Transverse colon (tissue), 4 donors: ENCODE measurements at places on chromosomes 16 and 17. TPM values are rescaled to one million over a fixed set of nuclear protein-coding genes. Genes with fewer than 3 reads are reported as not detected.

C16orf86 gene
- 2.1 TPM for total RNA-seq

DNA sequence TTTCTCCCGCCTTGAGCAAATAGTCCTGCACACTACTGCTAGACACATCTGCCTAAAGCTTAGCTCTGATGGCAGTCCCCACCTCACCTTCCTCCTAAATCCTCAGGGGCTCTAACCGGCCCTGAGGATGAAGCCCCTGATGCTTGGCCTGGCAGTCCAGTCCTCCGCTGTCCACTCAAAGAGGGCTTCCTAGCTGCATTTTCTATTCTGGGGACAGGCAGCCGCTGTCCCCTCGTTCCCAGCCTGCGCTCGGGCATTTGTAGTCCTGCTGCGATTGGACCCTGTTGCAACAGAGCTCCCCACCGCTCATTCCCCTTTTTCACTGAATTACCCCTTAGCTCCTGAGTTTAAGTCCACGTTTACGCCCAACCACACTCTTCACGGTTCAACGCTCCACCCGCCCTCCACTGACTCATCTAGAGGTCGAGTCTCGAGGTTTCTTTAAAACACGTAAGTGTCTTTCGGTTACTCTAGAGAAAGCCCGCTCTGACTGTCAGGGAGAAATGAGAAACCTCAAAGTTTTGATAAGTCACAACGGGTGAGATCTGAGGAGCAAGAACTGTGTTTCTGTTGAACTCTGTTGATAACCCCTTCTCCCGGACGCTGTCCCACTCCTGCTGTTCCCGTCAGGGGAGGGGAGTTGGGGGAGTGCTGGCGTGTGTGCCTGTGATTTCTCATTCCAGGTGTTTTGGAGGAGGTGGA, 4.5 kb downstream of the CCR7 start:
- no peak for DNase-seq

DNA sequence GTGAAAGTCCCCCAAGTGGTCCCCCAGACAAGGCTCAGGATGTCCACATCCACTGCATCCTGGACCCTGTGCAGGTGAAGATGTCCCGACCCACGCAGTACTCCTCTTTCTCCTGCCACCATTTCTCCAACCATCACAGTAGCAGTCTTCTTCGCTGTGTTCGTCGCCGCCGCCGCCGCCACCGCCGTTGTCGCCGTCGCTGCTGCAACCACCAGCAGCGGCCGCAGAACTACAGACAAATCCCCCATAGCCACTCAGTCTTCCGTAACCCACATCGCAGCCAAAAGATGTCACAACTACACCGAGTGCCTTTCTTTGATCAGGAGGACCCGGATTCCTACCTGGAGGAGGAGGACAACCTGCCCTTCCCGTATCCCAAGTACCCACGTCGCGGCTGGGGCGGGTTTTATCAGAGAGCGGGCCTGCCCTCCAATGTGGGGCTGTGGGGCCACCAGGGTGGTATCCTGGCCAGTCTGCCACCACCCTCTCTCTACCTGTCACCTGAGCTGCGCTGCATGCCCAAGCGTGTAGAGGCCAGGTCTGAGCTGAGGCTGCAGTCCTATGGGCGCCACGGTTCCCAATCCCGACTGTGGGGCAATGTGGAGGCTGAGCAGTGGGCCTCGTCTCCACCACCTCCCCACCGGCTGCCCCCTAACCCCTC, 917 bp downstream of the SPEM2 start:
- DNase-seq: no peak

DNA sequence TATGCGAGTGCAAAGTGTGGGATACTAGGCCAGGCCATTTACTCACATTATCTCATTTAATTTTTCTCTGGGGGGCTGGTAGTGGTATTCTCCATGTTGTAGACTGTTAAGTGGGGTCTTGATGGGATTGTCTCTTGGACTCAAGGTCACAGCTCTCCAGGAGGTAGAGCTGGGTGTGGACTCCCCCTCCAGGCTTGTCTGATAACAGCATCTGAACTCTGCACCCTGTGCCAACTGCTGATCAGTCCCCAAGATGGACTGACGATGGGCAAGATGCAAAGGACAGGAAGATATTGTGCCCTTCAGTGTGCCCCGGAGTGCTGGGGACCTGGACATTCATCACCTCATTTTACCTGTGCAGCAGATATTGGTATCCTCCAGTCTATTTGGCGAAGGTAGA, 147.8 kb downstream of the MSI2 start:
- no peak for DNase-seq

GRCh38 chr16:3664187-3664896, 9.9 kb downstream of the DNASE1 start:
- DNase-seq: no peak

- no peak for DNase-seq
Measured at GRCh38 chr17:13204607-13205237, 186.9 kb upstream of the ELAC2 start.

GRCh38 chr16:50246299-50247122, 19.8 kb upstream of the ADCY7 start:
- DNase-seq: no peak

GRCh38 chr17:8402921-8403536, 5.4 kb upstream of the RNF222 start:
- DNase-seq: no peak
